ENCODE measurements at places on chromosomes 13 and 19.

GRCh38 chr13:86438034-86438433 is 638.8 kb upstream of the SLITRK6 start:
- no peak for DNase-seq
- no peaks in the 10 kb centered on the region for H3K27me3 ChIP-seq
- no peak overlapping the region for H3K4me3 ChIP-seq
- H3K4me1 ChIP-seq: no peaks in the 10 kb centered on the region
- no peak overlapping the region for H3K27ac ChIP-seq
- no peaks in the 10 kb centered on the region for H3K36me3 ChIP-seq

- peaks cover 35% of the 10 kb centered on the region for H3K4me1 ChIP-seq
- DNase-seq: no peak
- peaks cover 24% of the 10 kb centered on the region for H3K27me3 ChIP-seq
- H3K36me3 ChIP-seq: no peaks in the 10 kb centered on the region
These were observed 114.3 kb downstream of the TEX26 start for GRCh38 chr13:31046711-31047279.

GRCh38 chr19:11410682-11411081 is 8.4 kb downstream of the RGL3 start:
- no peak overlapping the region for H3K27ac ChIP-seq
- H3K4me3 ChIP-seq: no peak overlapping the region

GRCh38 chr13:25633093-25633492 is 261.3 kb downstream of the ATP8A2 start:
- peaks cover 8% of the 10 kb centered on the region for H3K27me3 ChIP-seq
- no peaks in the 10 kb centered on the region for H3K4me1 ChIP-seq
- H3K36me3 ChIP-seq: no peaks in the 10 kb centered on the region
- no peak overlapping the region for H3K4me3 ChIP-seq
- no peak for DNase-seq

- peaks cover 34% of the 10 kb centered on the region for H3K4me1 ChIP-seq
- H3K27ac ChIP-seq: peak within 1 kb of the TSS; percentile 97
- H3K27me3 ChIP-seq: no peaks in the 10 kb centered on the region
- peaks cover 39% of the 10 kb centered on the region for H3K36me3 ChIP-seq
- H3K4me3 ChIP-seq: peak within 1 kb of the TSS; percentile 93
These were observed at the start of gene FNDC3A for GRCh38 chr13:48975856-48976575. FNDC3A (plus strand) TSS chr13:48975912; CDS start chr13:49006191, 30,279 bp downstream.

GRCh38 chr19:49421039-49421877 is 2.0 kb downstream of the PTH2 start:
- H3K4me1 ChIP-seq: peaks cover 30% of the 10 kb centered on the region
- peak; percentile 59 for DNase-seq
- no peak overlapping the region for H3K27ac ChIP-seq
- peak overlapping the region; percentile 12 for H3K4me3 ChIP-seq
- no peaks in the 10 kb centered on the region for H3K36me3 ChIP-seq

DNA sequence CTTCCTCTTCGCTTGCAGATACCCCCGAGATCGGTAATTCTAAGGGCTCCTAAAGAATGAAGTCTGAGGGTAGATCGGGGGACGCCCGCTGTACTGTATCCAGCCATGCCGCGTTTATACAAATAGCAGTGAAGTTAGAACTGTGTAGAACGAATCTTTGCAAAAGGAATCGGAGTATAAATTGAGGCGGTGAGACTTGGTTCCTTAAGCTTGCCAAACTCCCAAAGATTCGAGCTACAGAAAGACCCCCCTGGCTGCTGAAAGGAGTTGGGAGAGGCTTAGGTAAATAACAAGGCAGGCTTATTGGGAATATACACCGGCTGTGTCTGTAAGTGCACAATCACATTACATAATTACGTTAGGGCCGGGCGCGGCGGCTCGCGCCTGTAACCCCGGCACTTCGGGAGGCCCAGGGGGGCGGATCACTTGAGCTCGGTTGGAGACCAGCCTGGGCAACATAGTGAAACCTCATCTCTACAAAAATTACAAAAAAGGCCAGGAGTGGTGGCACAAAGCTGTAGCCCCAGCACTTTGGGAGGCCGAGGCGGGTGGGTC is 12.2 kb downstream of the TMEM160 start:
- peak overlapping the region; percentile 82 for H3K27ac ChIP-seq
- peak; percentile 49 for DNase-seq
- H3K4me1 ChIP-seq: peaks cover 14% of the 10 kb centered on the region
- no peaks in the 10 kb centered on the region for H3K36me3 ChIP-seq

GRCh38 chr13:33725340-33725739 is 92.6 kb upstream of the RFC3 start:
- no peak overlapping the region for H3K27ac ChIP-seq
- H3K4me1 ChIP-seq: peaks cover 21% of the 10 kb centered on the region
- no peak for DNase-seq
- no peak overlapping the region for H3K4me3 ChIP-seq
